Foreskin melanocyte (primary cell): ENCODE measurements at places on chromosomes 4 and X.

- no peak for DNase-seq
These were observed 1.4 kb downstream of the NDNF start for GRCh38 chr4:121070696-121071639.

DNA sequence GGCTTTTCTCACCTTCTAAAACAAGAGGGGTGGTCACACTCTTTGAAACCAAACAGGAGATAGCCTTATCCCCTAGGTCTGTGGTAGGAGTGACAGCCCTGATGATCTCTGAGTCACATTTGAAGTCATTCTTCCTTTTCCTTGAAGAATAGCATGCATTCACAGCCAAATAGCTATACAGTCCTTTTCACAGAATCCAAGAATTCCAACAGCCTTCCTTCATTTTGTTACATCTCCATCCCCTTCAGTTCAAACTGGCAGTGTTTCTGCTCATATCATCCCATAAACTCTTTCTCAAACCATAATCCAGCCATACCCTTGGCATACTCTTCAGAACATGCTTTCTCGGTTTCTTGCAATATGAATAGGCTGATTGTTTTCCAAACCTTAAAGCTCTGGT is 33.3 kb upstream of the TMEM184C start:
- DNase-seq: peak; percentile 93

- DNase-seq: no peak
These were observed 230.8 kb downstream of the INPP4B start for GRCh38 chr4:142615324-142615665.

DNA sequence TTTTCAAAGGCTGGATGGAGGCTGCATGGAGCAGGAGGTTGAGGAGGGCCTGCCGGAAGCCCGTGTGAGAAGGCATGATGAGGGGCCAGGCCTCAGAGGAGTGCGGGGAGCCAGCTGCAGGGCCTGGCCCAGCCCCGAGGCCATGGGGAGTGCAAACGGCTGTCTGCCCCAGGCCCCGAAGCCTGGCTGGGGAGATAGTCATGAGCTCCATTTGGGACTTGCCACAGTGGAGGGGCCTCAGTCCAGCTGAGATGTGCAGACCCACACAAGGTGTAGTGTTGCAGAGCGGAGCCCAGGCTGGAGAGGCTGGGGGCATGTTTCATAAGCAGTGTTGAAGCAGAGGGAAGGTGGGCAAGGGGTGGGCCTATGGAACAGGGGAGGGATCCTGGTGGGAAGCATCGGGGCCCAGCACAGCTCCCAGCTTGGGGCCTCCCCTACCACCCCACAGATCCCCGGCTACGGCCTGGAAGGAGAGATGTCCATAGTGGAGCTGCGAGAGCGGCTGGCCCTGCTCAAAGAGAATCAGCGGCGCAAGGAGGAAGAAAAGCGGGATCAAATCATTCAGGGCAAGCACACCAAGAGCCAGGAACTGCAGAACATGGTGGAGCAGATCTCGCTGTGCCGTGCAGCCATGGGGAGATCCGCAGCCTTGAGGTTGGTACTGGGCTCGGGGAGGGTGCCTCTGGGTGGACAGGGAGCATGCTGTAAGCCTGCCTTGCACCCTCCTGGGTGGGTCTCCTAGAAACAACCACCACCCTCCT is 9.1 kb upstream of the RNF4 start:
- no peak for DNase-seq

DNA sequence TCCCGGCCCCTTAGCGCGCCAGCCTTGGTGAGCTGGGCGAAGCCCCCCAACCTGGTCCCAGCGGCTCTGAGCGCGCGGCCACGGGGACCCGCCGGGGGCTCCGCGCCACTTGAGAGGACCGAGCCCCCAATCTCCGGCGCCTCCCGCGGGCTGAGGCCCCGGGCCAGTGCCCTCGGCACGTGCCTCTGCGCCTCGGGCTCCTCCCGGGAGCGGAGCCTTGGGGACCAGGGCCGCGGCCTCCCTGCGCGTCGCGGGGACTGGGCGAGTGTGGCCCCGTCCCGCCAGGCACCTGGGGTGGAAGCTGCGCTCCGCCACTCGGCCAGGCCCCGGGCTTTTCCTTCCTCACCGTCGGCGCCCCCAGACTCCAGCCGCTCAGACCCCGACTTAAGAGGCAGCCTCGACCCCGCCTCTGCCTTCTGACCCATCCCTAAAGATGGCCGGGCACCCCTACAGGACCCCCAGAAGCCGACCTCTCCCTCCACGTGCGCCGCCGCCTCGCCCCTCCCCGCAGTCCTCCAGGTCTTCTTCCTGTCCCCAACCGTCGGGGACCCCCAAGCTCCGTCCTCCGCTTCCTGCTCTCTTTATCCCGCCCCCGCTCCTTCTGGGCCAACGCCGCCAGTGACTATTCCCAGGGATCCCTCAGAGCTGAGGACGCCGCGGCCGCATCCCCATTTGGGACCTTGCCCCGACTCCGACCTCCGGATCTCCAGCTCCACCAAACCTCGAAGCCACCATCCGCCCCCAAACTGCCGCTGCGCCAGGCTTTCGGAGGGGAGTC is 752 bp downstream of the ERAS start:
- DNase-seq: no peak

DNA sequence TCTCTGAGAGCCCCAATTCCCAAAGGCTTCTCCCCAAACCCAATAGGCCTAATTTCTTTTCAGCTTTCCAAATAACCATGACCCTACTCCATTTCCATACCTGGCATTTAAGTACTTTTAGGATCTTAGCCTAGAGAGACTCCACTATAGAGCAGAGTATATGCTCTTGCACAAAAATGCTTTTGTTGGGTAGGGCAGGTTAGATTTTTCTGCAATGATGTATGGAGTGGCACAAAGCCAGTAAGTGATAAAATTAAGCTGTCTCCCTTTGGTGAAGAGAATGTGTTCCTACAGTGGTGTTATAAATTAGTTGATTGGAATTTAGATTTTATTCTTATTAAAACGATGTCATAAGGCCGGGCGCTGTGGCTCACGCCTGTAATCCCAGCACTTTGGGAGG is 124.9 kb downstream of the INPP4B start:
- no peak for DNase-seq

- no peak for DNase-seq
These were observed 217.8 kb downstream of the SHOX start for GRCh38 chrX:848386-848785.

DNA sequence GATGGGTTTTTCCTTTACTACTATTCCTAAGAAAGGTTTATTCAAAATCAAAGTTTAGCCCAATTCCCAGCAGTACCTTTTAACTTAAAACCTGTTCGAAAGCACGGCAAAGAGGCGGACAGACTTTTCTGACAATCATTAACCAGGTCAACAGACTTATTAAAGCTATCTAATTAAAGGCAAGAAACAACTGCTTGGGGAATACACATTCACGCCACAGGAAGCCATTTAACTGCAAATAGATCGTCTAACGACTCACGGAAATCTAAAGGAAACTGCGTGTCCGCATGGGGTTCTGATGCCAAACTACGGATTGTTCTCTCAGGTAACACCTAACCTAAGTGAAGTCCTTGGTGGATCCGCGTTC is 663 bp upstream of the USP53 start:
- no peak for DNase-seq

DNA sequence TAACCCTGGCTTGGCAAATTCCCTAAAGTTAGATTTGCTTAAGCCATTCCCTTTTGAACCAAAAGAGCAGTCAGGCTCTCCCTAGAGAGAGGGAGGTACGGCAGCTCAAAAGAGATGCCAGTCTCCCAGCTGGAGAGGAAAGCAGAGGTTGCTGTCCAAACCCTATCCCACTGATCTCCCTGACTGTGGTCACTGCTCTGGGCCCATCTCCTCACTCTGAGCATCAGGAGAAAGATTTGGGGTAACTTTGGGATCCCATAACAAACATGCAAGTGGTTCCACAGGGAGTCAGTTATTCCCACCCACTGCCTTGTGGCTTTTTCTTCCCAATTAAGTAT is 17.1 kb downstream of the ACSL1 start:
- DNase-seq: no peak

GRCh38 chr4:80685214-80685613 is 345.3 kb upstream of the BMP3 start:
- no peak for DNase-seq

GRCh38 chrX:120750381-120750780 is 120.5 kb upstream of the C1GALT1C1 start:
- no peak for DNase-seq

DNA sequence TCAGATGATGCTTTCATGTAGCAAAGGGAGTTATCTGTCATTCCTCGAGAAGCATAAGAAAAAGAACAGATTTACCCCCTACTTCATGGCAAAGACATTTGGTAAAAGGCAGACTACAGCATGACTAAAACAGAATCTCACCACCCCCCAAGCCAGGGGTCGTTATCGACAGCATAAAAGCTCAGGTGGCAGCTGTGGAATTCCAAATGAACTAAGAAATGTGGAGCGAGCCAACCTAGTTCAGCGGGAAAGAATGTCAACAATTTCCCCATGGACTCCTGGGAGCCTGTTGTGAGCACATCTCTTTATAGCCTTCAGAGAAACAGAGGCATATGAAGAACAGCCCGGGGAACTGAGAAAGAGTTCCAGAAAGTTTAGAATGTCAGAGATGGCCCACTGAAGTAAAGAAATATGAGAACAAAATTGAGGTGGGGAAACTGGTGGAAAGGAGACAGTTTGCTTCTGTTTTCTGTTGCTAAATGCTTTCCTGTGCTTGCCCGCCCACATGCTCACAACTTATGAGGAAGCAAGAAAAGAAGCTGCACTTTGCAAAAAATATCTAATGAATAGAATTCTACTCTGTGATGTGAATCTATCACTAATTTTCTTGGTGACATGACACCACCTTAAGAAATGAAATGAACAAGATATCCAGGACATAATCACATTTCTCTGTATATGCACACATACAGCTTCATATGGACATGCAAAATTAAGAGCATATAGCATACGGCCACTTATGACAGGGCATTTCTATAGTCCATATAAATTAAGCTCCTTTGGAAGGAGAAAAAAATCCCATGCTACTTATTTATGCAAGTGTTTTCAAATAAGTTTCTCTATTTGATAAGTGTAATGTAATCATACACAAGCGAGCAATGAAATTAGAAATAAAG is 135.3 kb upstream of the MID1 start:
- DNase-seq: no peak

DNA sequence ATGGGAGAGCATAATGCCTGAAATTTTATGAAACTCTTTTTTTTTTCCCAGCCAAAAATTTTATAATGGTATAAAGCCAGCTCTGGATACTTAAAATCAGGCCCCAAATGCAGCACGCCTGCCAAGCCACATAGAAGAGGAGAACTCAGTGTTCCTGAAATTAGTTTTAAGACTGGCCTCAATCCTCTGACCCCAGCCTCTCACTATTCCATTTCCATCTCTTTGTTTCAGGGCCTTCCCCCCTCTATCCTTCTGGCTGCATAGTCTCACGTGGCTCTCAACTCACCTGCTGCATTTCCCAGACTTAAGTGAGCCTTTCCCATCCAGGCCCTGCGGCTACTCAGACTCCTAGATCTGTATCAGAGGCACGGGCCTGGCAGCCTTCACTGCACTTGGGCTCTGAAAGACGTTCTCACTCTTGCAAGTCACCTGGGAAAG is 5.2 kb upstream of the CBR4 start:
- no peak for DNase-seq

DNA sequence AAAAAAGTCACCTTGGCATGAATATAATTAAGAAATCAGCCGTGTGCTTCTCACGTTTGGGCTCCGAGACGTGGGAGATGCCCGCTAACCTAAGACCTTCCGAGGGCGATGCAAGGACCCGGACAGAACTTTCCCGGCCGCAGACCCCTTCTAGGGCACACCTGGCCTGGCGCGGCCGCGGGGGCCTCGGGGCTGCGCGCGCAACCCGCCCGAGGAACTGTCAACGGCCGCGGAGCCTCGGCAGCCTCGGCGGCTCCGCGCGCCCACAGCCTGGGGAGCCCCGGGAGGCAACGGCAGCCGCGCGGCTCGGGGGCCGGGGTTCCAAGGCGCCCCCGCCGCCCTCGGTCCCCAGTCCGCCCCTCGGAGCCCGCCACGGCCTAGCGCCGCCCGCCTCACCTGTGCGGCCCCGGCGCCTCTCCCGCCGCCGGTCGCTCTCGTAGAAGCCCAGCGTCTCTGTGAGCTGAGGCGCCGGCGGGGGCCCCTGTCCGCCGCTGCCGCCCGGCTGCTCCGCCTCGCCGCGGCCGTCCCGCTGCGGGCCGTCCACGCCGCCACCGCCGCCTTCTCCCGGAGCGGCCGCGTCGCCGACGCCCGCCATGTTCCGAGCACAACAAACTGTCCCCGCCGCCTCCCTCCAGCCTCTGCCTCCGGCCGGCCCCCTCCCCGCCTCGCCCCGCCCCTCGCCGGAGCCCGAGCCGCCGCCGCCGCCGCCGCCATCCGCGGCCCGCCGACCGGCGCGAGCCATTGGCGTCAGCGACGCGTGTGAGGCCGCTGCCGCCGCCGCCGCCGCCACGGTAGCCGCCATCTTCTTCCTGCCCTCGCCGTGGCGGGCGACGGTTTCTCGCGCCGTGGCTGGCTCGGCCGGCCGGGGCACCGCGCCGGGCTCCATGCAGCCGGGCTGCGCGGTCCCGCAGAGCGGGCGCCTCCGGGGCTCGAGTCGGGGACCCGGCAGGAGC is at the start of gene TAPT1:
TSS of gene TAPT1 (minus strand) at position 609 of the 953 bp plus-strand sequence. CDS start at position 595, 14 bp downstream.
- peak; percentile 9 for DNase-seq

DNA sequence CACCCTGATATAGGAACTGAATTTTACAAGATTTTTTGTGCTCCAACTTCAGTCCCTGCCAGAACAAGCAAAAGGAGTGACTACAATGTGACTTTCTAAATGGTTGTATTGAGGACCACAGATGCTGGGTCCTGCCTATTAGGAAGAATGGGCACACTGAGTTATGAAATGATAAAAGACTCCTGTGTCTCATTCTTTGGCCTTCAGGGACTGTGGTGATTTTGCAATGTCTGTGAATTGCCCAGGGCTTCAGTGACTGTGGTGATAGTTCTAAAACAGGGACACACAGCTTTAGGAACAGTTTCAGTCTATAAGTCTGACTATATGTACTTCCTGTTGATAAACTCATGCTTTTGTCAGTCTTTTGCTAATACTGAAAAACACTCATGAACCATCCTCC is 210.2 kb downstream of the DMD start:
- peak; percentile 75 for DNase-seq

- DNase-seq: peak; percentile 68
These were observed 822.1 kb upstream of the GALNTL6 start for GRCh38 chr4:170990989-170991589.

- no peak for DNase-seq
These were observed 115.8 kb upstream of the FAT4 start for GRCh38 chr4:125198916-125199315.

DNA sequence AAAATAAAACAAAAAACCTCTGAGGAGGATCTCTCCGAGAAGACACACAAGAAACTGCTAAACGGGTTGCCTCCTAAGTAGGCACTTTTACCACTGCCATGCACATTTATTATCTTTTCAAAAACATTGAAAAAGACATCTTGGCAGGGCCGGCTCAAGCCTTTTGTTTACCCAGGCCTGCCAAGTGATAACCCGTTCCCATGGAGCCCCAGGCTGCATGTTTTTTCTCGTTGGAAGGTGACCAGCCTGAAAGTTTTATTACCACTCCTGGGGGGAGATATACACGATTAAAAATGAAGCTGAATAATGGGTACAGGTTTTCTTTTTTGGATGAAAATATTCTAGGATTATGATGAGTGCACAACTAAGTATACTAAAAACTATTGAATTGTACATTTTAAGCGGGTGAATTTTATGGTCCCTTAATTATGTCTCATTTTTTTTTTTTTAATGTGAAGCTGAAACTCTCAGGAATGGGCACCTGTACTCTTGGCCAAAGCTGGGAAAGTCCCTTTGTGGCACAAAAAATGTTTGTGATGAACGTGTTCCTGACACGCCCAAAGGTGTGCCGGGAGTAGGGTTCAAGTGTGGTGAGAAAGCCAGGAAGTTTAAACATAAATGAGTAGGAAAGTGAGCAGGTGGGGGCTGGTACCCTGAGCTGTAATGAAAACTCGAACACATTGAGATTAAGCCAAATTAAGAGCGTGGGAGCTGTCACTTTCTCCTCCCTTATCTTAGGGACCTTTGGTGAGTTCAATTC is 1.5 kb upstream of the MAP7D2 start:
- DNase-seq: no peak
